ENCODE measurements at places on chromosomes 7 and 10. TPM values are rescaled to one million over a fixed set of nuclear protein-coding genes. Genes with fewer than 3 reads are reported as not detected.

BLNK gene
- total RNA-seq: 9.5 TPM

ABCC2 gene
- total RNA-seq: 1.2 TPM

DNA sequence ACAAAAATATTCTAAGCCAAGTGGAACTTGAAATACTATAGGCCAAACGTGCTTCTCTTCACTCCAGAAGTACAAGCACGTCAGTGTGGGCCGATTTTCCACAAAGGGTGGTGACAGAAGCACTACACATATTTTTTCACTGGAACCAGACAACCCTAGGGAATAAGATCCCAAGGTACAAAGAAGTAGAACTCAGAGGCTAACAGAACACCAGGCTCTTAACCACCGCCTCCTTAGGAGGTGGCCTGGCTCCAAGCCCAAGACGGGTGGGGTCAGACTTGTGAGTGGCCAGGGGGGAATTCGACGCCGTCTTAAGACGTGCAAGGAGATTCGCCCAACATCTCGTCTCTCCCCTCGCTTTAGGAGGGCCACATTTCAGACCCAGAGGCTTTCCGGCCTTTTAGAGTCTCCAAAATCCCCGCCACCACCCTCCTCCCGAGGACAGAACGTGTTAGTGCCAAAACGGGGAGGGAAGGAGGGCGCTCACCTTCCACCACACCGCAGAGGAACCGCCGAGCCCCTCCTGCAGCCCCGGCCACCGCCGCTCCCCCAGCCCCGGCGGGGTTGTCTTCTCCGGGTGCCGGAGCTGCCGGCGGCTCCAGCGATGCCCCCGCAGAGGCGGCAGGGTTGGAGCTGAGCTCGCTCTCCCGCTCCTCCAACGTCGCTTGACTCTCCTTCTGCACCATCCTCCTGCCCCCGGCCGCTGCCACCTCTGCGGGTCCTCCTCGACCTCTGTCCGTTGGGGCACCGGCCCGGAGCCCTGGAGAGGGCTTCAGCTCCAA lies 716 bp downstream of the OGA start:
- DNase-seq: peak; percentile 78

GRCh38 chr10:122461729-122462532 lies 578 bp downstream of the HTRA1 start:
- peak; percentile 43 for DNase-seq

DNA sequence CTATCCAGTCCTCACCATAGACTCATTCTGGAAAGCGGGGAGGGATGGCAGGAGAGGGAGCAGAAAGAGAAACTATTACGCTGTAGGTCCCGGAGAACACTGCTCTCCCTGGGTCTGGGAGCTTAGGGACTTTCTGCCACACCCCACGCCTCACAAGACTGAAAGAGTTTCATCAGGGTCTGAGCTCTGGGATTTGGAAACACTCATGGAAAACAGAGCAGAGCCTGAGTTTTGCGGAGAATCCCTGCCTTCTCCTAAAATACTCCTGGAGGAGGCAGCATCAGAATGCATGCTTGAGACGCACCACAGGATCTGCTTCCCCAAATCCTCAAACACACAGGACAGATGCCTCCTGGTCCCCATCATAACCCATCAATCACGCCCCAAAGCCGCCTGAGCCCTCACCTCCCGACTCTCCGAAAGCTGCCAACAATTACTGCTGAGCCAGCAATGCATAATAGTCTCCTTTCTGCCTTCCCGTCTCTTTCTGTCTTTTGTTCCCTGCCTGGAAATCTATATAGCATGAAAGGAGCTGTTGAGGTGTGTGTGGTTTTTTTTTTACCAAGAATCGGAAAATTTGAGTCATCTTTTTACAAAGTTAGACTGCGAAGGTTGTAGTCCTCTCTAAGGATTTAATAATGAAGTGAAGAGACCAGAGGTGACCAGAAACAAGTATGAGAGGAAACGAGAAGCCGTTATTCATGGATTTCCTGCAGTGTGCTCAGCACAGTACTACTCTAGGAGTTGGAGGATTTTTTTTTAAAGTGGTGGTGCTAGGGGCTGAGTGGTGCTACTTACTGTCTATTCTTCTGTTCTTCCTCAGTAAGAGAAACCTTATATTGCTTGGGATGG lies 37.7 kb downstream of the ASB13 start:
- no peak for DNase-seq

DNA sequence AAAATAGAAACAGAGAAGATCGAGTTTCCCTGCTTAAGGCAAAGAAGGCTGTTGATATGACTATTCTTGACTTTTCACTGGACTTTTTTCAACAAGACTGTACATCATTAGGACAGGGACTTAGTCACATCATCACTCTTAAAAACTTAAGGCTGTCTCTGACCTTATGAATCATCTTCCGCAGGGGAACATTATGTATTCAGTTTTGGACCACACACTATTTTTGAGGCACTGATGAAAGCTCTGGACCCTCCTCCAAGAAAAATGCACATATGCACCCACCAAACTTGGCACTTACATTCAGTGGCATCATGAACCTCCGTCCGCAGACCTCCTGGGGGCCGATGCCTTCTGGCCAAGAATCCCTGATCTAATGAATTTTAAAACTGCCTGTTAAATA lies 96.4 kb downstream of the CALD1 start:
- DNase-seq: no peak

Measured in Calu3 (cell line).